AG08396 (cell line): ENCODE measurements at places on chromosomes 12 and 14.

DNA sequence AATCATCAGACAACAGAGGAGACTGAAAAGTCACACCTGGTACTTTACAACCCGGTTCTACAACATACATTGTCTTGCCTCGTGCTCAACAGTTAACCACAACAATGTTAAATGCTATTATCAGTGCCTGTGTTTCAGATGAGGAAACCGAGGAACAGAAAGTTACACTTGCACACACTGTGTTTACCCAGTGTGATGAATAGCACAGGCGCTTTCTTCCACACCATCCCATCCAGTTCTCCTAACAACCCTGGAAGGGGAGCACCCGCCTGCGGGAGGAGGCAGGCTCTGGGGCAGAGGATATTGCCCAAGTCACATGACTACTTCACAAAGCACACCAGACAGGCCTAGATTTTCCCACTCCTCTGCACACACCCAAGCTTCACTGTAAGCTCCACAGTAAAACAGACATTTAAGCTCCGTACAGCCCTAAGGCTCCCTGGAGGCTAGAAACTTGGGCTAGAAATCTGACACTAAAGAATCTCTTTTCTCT is 21.8 kb downstream of the NCKAP5L start:
- DNase-seq = no peak

DNA sequence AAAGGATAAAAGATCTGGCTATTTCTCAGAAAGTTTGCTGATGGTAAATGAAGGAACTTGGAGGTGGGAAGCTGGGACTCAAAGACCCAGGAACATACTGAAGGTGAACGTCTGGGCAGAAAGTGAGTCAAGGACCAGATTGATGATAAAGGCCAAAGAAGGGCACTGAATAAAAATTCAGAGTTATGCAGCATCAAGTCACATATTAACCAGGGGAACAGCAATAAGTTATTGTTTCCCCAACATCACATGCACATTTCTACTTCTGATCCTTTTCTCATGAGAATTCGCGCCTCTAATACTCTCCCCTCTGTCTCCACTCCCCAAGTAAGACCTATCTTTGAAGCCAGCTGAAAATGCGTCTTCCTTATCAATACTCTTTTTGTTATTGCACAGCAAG is 71.8 kb upstream of the SLC35F4 start:
- DNase-seq = no peak

DNA sequence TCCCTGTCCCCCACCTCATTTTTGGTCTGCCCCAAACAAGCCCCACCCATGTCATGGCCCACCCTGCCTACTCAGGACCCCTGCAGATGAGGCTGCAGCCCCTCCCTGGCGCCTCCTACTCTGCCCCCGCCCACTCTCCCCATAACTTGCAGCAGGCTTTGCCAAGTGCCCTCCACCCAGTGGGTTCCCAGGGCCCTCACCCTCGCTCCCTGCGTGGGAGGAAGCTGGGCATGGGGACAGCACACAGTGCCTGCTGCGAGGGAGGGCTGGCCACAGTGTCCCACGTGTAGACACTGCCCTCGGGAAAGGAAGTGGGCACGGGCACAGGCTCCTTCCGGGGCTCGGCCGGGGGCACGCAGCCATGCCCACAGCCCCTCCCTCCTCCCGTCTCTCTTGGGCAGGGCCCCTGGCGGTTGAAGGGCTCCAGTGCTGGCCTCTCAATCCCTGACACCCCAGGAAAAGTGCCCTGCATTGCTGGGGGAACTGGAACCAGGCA is 9.4 kb downstream of the AKT1 start:
- DNase-seq = no peak

- no peak for DNase-seq
These were observed 3.4 kb upstream of the KRT80 start for GRCh38 chr12:52195065-52195730.

DNA sequence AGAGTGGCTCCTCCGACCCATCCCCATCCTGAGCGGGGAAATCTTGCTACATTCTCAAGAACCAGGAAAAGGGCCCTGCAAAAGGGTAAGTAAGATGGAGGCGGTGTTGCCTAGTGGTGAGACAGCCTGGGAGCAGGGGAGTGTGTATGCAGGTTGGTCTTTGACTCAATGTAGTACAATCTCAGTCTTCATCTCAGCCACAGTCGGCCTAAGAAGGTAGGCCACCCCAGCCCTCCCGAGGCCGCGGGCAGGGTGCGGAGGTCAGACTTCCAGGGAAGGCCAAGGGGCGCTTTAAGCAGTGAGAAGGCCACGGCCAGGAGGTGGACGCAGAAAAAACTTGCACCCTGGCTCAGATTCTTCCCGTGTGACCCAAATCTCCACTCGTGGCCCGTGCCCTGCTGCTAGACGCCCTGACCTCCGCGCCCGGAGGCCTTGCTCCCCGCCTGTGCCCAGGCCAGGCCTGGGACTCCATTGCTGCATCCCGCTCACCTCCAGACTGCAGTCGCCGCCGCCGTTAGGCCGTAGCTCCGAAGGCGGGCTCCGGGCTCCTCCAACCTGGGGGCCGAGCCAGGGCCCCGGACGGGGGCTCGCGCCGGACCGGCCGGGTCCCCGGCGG is 435 bp downstream of the FOXM1 start:
- DNase-seq = peak; percentile 48

DNA sequence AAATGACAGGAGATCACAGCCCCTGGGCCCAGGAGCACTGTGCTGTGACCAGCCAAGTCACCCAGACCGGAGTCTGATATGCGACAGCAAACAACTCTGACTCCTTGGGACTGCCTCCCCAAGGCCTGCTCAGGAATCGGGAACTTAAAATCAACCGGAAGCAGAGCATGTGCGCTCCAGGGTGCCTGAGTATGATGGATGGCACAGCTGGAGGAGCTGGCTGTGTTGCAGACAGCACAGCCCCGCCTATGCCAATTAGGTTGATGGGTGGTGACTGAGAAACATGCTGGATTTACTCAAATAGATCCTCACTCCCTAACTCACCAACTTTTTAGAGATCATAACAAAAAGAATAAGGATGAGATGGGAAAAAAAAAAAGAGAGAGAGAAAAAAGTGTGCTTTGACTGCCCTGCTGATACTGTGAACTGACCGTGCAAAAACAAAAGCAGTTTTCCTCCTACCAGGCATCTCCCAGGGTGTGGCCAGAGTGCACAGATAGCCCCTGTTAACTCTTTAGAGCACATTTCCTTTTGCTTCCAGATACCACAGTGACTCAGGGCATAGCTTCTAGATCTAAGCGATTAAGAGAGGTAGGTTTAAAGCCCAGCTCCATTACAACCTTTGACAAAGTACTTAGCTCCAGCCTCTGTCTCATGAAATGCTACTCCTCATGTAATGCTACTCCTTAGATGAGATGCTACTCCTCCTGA is 27.4 kb upstream of the STON2 start:
- no peak for DNase-seq

DNA sequence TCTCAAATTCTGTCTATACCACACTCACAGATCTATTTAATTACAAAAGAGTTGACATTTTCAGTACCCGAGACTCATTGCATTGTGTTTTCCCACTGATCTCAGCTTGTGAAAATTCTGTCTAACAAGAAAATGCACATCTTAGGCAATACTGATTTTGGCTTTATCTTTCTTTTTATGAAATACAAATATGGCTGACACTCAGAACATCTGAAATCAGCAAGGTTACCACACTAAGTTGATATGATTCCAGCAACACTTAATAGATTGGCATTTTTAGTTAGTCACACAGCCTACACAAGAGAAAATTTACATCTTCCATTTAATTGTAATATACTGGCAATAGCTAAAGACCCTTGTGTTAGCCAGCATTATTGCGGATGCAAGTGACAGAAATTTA is 40.3 kb downstream of the PEX5 start:
- DNase-seq = no peak

DNA sequence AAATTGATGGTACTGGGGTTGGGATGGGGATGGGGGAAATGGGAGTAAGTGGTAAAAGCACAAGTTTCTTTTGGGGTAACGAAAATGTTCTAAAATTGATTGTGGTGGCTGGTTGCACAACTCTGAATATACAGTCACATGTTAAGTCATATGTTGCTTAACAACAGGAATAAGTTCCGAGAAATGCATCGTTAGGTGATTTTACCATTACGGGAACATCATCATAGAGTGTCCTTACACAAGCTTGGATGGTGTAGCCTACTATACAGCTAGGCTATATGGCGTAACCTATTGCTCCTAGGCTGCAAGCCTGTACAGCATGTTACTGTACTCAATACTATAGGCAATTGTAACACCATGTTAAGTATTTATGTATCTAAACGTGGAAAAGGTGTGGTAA is 31.0 kb downstream of the ITGA7 start:
- no peak for DNase-seq

GRCh38 chr12:16329594-16329993 is 17.9 kb upstream of the MGST1 start:
- no peak for DNase-seq

DNA sequence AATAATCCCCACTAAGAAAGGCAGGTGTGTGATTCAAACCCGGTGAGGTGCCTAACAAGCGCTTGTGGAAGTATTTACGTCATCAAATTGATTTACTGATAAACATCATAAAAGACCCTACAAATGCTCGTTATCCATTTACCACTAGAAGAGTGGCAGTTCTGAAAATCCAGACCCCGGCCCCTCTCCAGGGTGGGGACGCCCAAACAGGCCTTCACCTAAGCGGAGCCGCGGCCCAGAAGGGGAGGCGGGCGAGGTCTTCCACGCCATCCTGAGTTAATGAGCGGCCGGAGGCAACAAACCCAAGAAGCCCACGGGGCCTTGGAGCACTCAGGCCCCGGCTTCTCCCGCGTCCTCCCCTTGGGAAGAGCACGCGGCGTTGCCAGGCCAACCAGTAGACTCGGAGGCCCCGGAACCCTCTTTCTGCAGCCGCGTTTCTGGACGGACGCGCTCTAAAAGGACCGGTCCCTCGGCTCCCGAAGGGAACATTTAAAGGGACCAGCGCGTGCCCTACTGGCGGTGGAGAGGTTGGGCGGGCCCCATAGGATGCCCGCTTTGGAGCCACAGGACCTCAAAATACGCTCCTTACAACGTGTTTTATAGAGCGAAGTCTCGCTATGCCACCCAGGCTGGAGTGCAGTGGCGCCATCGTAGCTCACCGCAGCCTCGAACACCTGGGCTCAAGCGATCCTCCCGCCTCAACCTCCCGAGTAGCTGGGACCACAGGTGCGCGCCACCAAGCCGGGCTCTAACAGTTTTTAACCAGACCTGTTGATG is 3.5 kb downstream of the PTPN21 start:
- peak; percentile 85 for DNase-seq

GRCh38 chr12:132056951-132057350 is 87.2 kb downstream of the DDX51 start:
- no peak for DNase-seq

GRCh38 chr12:115897729-115898128 is 379.8 kb downstream of the MED13L start:
- DNase-seq = peak; percentile 24

DNA sequence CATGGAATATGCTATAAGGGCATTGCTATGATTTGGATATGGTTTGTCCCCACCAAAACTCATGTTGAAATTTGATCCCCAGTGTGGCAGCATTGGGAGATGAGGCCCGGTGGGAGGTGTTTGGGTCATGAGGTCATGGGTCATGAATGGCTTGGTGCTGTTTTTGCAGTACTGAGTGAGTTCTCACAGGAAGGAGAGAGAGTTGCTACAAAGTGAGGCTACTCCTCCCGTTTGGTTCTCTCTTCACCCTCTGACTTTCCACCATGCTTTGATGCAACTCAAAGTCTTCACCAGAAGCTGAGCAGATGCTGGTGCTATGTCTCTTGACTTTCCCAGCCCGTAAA is 388.1 kb upstream of the TMPO start:
- no peak for DNase-seq

GRCh38 chr14:28340816-28341215 is 425.8 kb upstream of the FOXG1 start:
- DNase-seq = no peak

DNA sequence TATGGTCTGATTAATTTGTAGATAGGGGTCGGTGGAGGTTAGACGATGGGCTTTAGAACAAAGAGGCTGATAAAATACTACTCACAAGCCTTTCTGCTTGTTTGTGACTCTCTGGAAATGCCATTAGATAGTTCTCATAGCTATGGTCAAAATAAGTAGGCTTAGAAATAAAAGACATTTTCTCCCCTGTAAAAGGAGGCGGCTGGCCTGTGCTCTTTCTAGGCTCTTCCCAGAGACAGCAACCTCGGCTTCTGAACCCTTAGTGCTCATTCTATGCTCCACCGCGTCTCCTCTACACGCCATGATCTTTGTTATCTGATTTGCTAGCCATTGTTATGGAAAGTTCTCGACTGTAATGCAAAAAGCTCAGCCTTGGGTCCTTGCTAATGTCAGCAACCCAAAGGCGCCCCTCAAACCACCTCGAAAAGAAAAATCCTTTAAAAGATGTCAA is 64.5 kb downstream of the CRADD start:
- DNase-seq = peak; percentile 33

GRCh38 chr12:31033681-31034080 is 40.0 kb upstream of the DDX11 start:
- no peak for DNase-seq

- no peak for DNase-seq
These were observed 2.4 kb downstream of the NR4A1 start for GRCh38 chr12:52053536-52054209.

GRCh38 chr12:106682594-106683234 is 91.8 kb upstream of the RIC8B start:
- DNase-seq = no peak

DNA sequence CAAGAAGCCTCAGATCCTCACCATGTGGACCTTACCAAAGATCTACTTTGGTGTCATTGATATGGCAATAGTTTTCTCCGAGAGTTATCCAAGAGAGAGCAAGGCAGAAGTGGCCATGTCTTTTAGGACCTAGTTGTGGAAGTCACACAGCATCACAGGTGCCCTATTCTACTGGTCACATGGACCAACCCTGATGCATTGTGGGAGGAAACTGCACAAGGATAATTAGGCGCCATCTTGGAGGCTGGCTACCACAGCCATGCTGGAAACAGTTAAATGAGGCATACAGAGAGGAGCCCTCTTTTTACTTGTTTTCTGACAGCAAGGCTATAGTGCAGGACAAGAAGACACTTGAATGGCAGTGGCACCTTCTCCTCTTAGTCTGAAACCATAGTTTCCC is 49.8 kb downstream of the GNS start:
- no peak for DNase-seq

DNA sequence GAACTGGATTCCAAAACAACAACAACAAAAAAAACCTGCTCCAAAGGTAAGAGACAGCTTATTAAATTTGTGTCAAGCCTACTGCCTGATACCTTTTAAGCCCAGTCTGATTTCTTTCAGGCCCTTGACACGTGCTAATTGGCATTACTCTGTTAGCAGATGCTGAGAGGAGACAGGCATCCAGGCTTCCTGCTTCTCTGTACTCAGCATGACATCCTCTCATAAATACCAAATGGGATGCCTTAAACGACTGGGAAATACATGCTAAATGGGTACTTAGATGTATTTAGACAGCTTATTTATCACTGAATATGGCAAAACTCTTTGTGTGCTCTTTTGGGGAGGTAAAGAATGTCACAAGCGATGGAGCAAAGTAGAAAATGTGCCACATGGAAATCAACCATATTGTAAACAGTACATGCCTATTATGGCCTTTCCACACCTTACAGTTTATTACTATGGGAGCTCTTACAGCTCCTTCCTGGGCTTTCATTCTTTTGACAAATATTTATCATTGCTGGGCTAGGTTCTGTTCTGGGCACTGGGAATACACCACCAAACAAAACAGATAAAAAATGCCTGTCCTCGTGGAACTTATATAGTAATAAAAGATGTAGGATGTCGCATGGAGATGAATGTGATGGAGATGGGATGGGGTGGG is 11.5 kb upstream of the PCED1B start:
- no peak for DNase-seq

- DNase-seq = no peak
These were observed 7.1 kb upstream of the MYF6 start for GRCh38 chr12:80700327-80700726.
